ENCODE measurements at places on chromosomes 4 and X.

- DNase-seq = no peak
Observed at GRCh38 chr4:153485860-153486259, 19.7 kb downstream of the TMEM131L start.

- DNase-seq = no peak
Observed at GRCh38 chrX:82141942-82142341, 940.0 kb downstream of the SH3BGRL start.

DNA sequence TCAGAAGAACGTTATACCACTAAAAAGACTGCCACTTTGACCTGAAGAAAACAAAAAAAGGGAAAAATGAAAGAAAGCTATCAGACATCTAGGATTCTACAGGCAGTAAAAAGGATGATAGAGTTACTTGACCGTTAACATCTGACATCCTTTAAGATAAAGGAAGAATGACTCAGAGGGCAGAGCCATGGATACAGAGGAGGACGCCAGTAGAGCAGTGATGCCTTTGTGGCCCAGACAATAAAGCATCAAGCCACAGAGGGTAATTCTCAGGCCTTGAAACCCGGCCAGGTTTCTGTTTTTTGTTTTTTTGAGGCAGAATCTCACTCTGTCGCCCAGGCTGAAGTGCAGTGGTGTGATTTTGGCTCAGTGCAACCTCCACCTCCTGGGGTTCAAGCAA, 9.5 kb upstream of the BEX1 start:
- no peak for DNase-seq

GRCh38 chr4:47510506-47511143, 25.6 kb downstream of the ATP10D start:
- no peak for DNase-seq

DNA sequence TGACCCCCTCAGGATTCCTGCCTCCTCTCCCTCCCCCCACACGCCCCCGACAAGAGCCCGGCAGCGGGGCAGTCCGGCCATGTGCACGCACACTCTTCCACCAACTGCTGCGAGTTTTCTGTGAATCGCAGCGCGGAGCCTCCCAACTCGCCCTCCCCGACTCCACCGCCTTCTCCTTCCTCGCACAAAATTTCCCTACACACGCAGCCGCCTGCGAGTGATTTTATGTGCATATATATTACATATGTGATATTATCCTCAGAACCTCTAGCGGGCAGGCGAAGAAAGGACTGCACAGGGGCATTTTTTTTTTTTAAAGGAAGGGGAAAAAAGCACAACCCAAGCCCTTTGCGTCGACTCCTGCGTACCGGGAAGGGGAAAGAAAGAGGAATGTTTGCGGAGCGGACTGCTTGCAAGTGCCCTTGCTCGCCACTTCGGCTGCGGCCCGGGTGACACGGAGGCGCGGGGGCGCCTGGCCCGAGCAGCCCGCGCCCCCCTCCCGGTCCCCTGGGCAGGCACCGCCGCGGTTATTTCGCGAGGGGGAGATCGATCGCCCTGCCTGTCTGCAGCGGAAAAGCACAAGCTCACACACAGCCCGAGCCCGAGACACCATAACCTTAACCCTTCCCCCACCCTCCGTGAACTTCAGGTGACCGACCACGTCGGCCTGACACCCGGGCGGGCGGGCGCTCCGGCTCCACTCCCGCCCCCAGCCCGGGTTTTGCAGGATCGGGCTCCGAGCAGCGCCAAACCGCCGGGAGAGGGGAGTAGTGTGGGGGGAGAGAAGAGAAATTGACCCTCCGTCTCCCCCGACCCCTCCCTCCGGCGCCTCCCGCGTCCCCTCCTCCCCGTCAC, 2.3 kb downstream of the ZNF827 start:
- peak; percentile 73 for DNase-seq

DNA sequence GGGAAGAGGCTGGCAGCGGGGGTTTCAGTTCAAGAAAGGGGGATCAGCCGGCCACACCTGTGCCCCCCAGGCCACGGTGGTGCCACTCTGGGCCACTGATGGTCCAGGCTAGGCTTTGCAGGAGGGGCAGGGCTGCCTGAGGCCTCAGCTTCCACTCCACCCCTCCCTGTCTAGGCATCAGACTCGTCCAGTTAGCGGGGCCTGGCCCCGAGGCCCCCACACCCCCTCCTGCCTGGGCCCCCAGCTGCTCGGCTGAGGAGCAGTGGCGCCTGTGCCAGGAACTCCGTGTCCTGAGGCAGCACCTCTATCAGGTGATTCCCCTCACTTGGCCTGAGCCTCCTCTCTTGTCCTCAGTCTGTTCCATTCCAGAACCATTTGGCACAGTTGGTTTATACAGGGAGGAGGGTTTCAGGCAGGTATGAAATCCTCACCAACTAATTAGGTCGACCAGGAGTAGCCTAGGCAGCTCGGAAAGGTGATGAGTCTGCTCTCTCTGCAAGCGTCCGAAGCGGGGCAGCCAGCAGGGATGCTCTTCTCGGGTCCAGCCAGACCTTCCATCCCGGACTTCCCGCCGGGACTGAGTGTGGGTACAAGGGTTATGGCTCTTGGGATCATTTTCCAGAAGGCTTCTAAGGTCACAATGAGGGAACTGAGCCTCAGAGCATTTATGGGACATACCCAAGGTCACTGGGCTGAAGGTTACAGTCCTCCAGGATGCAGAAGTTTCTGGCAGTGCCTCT, 2.1 kb downstream of the NSG1 start:
- DNase-seq = no peak

- no peak for DNase-seq
Observed at GRCh38 chr4:77453911-77454310, 151.7 kb upstream of the CXCL13 start.

- peak; percentile 32 for DNase-seq
Observed at GRCh38 chr4:98996056-98996764, 689 bp downstream of the METAP1 start.

Measured in AG20443 (cell line).